Neuronal stem cell (in vitro differentiated cells): ENCODE measurements at places on chromosomes 4 and X.

DNA sequence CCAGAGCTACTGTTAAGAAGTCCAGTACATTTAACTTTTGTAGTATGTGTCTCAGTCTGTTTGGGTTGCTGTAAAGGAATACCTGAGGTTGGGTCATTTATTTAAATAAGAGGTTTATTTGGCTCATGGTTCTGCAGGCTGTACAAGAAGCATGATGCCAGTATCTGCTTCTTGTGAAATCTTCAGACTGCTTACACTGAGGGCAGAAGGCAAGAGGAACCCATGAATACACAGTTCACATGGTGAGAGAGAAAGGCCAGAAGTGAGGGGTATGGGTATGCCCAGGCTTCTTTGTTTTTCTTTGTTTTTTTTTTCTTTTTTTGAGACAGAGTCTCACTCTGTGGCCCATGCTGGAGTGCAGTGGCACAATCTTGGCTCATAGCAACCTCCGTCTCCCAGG, 6.0 kb upstream of the CISD2 start:
- no peak for DNase-seq

DNA sequence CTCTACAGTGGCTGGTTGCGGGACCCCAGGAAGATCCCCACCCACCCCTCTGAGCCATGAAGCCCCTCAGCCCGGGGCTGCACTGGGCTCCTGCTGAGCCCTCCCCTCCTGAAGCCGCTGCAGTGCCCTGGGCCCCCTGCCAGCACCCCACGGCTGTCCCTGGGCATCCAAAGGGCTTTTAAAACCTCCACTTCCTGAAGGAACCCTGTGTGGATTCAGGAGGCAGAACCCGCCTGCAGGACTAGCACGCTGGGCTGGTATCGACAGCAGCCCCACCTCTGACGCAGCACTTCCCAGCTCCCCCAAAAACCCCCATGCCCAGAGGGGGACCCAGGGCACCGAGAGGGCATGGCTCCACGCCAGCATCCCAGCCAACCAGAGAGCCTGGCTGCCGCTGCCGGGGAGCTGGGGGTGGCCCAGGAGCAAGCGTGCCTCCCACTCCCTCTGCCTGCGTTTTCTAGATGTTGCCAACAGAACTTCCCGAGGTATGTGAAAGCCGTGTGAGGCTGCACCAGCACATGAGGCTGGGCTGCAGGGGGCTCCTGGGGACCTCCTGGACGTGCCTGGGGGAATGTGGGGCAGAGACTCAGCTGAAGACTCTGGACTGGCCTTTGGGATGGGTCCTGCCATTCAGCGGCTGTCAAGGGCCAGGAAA, 6.3 kb downstream of the MXD4 start:
- no peak for DNase-seq

GRCh38 chrX:42075032-42075431, 151.7 kb upstream of the CASK start:
- DNase-seq = no peak

- DNase-seq = no peak
Measured at GRCh38 chr4:84733343-84734033, 150.6 kb downstream of the CDS1 start.

- DNase-seq = no peak
Measured at GRCh38 chr4:106681381-106681921, 312.9 kb upstream of the GIMD1 start.

- no peak for DNase-seq
Measured at GRCh38 chr4:17094159-17094875, 195.9 kb upstream of the LDB2 start.

DNA sequence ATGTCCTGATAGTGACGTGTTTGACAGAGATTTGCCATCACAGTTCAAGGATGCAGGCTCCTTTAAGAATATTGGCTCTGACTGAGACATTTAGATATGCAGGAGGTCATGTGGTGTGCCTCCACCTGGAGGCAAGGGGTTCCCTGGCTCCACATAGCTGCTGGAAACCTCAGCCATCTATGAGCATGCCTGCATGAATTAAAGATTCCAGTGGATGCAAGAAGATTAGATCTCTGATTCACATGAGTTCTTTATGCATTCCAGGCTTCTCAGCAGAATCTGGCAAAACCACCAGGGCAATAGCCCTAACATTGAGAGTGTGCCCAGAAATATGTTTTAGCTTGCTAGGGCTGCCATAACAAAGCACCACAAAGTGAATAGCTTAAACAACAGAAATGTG, 298.5 kb upstream of the AADAT start:
- DNase-seq = no peak

GRCh38 chr4:53804719-53805118, 213.4 kb upstream of the LNX1 start:
- DNase-seq = no peak

DNA sequence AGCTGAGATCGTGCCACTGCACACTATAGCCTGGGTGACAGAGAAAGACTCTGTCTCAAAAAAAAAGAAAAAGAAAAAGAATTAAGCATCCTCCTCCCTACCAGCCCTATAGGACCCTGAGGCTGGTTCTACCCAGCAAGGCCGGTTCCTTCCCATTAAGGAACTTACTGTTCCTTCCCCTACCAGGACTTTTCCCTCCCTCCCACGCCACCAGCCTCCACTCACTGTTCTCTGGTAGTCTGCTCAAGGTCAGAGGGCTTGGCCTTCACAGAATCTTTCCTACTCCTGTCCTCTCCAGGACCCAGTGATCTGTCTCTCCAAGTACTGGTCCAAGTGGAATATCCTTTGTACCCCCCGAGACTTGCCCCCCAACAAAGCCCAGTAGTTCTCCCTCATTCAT, 1.4 kb downstream of the GRIPAP1 start:
- no peak for DNase-seq
